ENCODE measurements at places on chromosomes 3 and 15. TPM values are rescaled to one million over a fixed set of nuclear protein-coding genes. Genes with fewer than 3 reads are reported as not detected.

Gene DISP2
- total RNA-seq = 0.13 TPM

Gene ITPKA
- 0.26 TPM for total RNA-seq

Gene HRG
- not detected for total RNA-seq

Gene SCN11A
- total RNA-seq = 0.11 TPM

Gene ALAS1
- 31.9 TPM for total RNA-seq

Gene OSBPL10
- 36.9 TPM for total RNA-seq

Gene CHRD
- total RNA-seq = 1.7 TPM

Gene FAM227B
- 6.1 TPM for total RNA-seq

Gene CNTN3
- 0.13 TPM for total RNA-seq

Gene SETD2
- 47.1 TPM for total RNA-seq

Gene TNFSF10
- 4.3 TPM for total RNA-seq

Gene TMEM108
- total RNA-seq = not detected

Gene BFSP2
- total RNA-seq = not detected

Gene PTH1R
- total RNA-seq = 3.0 TPM

Gene NLGN1
- total RNA-seq = 28.4 TPM

Gene FETUB
- not detected for total RNA-seq

Gene ZNF280D
- 84.5 TPM for total RNA-seq

Gene SATB1
- 11.1 TPM for total RNA-seq

Gene C3orf20
- total RNA-seq = 0.13 TPM

Gene TTLL13
- total RNA-seq = 0.13 TPM

Gene SAMMSON
- not detected for total RNA-seq

Gene CASR
- not detected for total RNA-seq

Gene ABI3BP
- 728 TPM for total RNA-seq

Gene PPARG
- total RNA-seq = 3.1 TPM

Gene GOLGA8R
- 4.1 TPM for total RNA-seq

Gene SMC4
- 93.5 TPM for total RNA-seq

Gene PIAS1
- 28.1 TPM for total RNA-seq

Gene SPESP1
- total RNA-seq = 5.4 TPM

Gene ST3GAL6
- total RNA-seq = 1.3 TPM

Gene LRRC31
- total RNA-seq = not detected

Gene IQCB1
- 20.9 TPM for total RNA-seq

Gene CADM2
- total RNA-seq = not detected

Gene FSIP1
- 6.2 TPM for total RNA-seq

Gene CYP8B1
- total RNA-seq = not detected

Gene FAM219B
- 37.8 TPM for total RNA-seq

Gene GPR149
- not detected for total RNA-seq

Gene MAP6D1
- 1.3 TPM for total RNA-seq

Gene SCN5A
- under 0.01 TPM for total RNA-seq

Gene IL17RB
- 3.6 TPM for total RNA-seq

Measured in articular chondrocyte of knee joint (primary cell).